Activated gamma-delta T cell treated with anti-CD3 and anti-CD28 coated beads, Interleukin-2, amount 50 U/mL, for 16 hours (primary cell): ENCODE measurements at places on chromosomes 6 and 20.

GRCh38 chr6:11251553-11252360, 19.3 kb upstream of the NEDD9 start:
- no peak for DNase-seq

DNA sequence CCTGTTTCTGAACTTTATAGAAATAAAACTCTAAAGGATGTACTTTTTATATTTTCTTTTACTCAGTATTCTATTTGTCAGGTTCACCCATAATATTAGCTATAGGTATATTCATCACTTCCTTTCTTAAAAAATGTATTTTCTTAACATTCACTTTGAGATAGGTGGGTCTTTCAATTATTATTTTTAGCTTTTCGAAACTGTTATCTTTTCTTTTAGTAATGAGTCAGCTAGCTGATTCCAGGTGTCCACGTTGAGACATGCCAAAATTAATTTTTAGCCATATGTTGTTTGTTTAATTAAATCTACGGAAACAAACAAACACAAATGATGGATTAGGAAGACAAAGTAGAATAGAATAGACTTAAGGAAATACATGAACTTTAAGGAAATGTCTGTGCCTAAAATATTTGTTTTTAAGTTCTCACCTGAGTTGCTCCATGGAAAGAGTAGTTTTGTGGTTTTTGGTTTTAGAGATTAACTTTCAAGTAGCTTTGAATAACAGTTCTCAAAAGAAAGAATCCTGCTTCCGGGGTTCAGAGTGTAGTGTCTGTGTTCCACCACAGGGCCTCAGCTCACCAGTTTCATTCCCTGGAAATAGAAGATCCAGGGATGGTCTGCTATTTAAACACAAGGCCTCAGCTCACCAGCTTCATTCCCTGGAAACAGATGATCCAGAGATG, 435.0 kb downstream of the HAO1 start:
- no peak for DNase-seq

DNA sequence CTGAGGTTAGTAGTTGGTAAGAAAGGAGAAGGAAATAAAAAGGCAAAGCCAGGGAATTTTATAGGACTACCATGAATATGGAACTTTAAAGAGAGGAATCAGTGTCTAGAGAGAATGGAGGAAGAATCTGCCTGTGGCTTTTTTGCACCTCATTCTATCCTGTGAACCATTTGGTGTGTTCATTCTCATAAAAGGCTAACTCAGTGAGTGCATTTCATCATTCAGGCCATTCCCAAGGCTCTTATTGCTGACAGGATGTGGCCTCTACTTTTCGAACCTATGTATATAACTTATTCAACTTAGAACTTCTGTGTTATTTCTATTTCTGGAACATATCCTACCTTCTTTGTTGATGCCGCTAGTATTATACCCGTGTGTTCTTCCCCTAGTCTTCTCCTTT, 27.1 kb downstream of the HSF2 start:
- DNase-seq = no peak

- no peak for DNase-seq
Observed at GRCh38 chr6:138657065-138657425, 116.5 kb upstream of the CCDC28A start.
